ENCODE measurements at places on chromosomes 5 and 9.

GRCh38 chr5:65094279-65094678 lies 325.5 kb downstream of the CWC27 start:
- no peak for DNase-seq

- DNase-seq, result no peak
Observed at GRCh38 chr9:4640027-4640426, 22.1 kb upstream of the PLPP6 start.

DNA sequence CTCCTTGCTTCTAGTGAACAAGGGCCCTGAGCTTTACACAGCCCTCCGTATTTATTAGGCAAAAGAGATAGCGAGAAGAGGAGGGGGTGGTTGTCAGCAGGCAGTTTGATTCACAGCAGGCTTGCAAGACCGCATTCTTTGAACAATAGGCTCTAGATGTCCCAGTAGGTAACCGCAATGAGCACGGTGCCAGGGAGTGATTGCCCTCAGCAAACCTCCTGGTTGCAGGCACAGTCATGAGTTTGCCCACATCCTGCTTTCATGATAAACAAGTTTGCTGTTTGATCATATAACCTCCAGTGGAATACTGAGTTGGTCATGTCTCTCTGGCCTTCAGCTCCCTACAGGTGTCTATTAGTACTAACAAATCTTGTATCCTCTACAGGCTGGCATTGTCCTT lies 66.1 kb downstream of the CACNA1B start:
- DNase-seq, result no peak

GRCh38 chr9:106885451-106885850 lies 22.5 kb downstream of the ZNF462 start:
- no peak for DNase-seq

DNA sequence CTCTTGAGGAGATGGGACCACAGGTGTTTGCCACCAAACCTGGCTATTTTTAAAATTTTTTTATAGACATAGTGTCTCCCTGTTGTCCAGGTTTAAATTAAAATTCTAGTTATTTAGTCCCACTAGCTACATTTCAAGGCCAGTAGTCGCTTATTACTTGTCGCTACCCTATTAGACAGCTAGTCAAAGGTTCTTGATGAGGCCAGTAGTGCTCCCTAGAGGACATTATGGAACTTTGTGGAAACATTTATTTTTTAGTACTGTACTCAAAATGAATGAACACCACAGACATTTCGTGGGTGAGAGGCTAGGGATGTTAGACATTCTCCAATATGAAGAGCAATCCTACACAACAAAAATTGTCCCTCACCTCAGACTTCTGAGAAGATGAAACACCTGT lies 14.4 kb upstream of the GRXCR2 start:
- DNase-seq, result no peak

DNA sequence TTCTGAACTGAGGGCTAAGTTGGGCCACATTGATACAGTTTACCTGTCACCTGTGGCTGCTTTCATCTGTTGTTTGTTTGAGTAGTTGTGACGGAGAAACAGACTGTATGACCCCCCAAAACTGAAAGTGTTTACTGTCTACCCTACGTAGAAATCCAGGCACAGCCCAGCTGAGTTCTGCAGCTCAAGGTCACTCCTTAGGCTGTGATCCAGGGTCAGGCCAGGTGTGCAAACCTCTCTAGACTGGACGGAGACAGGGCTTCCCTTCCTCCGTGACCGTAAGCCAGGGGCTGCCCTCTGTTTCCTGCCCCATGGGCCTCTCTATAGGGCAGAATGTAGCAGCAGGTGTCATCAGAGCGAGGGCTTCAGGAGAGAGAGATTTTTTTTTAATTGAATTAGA lies 207.9 kb upstream of the OTULINL start:
- no peak for DNase-seq

GRCh38 chr5:157747766-157748700 lies 4.5 kb downstream of the LSM11 start:
- no peak for DNase-seq

- no peak for DNase-seq
Observed at GRCh38 chr5:86557920-86558319, 59.8 kb upstream of the COX7C start.

- peak; percentile 80 for DNase-seq
Observed at GRCh38 chr9:130845901-130846481, 10.9 kb downstream of the ABL1 start.

DNA sequence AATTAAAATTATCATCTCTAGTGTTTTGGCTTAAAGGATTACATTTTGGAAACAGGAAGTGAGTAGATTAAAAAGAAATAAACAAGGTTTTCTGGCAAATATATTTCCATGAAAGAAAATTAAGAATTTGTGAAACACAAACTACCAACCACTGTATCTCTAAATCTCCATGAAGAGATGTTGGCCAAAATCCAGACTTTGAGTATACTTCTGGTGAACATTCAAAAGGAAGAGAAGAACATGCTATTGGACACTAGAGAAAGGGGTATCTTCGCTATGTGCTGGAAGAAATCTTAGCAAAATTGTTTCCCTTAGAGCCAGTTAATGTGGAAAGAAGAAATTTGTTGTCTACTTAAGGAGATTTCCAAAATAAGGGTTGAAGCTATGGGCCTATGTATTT lies 710.4 kb upstream of the CTNND2 start:
- no peak for DNase-seq

- DNase-seq, result no peak
Observed at GRCh38 chr5:108167174-108167573, 214.7 kb downstream of the FBXL17 start.

DNA sequence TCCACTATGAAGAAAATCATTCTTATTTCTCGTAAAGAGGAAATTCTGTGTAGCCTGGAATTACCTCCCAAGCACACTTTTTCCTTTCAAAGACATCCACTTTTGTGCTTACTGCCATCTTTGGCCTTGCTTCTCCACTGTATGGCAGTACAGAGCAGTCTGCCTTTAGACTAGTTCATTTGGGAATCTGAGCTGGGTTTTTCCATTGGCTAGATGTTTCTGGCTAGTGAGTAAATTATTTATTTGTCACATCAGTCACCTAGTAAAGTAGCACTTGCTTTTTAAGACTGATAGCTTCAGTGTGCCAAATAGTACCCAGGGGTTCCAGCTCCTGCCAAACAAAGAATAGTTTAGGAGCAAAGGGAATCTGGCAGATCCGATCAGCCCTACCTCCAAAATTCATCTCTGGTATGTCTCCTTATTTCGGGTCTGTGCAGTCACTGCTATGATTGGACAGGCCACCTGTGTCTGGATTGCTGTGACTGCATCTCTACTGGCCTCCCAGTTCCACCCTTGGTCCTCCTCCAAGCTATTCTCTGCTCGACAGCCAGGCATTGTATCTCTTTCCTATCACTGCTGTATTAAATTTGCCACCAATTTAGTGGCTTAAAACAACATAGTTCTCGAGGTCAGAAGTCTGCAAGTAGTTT lies 97.6 kb downstream of the NUDT12 start:
- DNase-seq, result no peak

DNA sequence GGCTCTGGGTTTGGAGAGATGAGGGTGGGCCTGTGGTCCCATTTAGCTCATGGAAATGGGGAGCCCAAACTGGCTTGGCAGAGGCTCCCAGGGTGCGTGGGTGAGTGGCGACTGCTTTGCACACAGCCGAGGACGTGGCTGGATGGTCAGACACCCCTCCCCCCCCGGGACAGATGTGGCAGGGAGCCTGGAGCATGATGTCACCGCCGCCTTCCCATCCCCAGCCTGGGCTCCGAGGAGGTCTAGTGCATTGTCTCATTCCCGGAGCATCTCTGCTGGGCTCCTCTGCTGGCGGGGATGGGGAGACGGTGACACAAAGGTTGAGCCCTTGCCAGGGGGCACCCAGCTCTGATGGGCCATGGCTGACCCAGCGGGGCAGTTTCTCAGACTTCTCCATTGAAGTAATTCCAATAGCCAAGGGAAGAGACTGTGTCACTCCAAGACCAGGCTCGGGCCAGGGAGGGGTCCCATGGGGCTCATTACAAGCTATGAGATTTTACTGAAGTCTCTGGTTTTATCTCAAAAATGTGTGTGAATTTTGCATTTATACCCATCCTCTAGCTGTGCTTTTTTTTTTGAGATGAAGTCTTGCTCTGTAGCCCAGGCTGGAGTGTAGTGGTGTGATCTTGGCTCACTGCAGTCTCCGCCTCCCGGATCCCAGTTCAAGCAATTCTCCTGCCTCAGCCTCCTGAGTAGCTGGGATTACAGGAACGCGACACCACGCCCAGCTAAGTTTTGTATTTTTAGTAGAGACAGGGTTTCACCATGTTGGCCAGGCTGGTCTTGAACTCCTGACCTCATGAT lies 36.1 kb downstream of the HMCN2 start:
- DNase-seq, result peak; percentile 79

DNA sequence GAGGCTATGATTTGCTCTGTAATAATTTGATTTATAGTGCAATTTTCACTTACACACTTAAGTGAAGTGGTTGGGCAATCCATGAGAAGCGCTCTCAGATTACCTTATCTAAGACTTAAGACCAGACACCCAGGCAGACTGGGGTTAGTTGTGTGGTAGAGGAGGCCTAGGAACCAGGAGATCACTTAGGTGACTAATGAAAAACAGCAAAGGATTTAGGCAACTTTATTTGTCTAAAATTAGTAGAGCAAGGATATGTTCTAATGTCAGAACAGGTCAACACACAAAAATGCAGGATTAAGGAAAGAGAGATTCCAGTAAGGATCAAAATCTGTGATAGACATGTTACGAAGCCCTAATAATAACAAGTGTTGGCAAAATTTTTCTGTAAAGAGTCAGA lies 913.8 kb downstream of the TLE1 start:
- no peak for DNase-seq

- no peak for DNase-seq
Observed at GRCh38 chr5:42749020-42749419, 7.6 kb upstream of the CCDC152 start.

DNA sequence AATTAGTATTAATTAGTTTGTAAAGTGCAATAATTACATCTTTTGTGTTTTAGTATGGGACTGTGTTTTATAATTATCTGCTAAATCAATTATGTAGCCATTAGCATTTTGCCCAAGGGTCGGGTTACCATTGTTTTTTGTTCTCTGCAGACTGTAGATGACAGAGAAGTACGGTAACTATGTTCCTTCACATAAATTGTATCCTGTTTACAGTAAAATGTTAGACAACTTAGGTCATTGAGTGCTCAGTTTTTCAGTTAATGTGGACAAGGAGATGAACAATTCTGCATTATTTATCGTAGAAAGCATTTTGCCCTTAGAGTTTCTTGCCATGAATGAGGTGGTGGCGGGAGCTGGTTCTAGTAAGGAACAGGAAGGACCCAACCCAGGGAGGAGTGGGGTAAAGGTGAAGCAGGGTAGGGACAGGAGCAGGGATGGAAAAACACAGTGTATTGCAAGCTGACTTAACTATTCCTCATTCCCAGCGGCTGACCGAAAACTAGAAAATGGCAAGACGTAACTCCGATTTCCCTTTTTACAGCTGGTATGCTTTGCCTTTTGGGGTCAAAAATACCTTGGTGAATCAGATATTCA lies 243.7 kb upstream of the SLC24A2 start:
- no peak for DNase-seq

DNA sequence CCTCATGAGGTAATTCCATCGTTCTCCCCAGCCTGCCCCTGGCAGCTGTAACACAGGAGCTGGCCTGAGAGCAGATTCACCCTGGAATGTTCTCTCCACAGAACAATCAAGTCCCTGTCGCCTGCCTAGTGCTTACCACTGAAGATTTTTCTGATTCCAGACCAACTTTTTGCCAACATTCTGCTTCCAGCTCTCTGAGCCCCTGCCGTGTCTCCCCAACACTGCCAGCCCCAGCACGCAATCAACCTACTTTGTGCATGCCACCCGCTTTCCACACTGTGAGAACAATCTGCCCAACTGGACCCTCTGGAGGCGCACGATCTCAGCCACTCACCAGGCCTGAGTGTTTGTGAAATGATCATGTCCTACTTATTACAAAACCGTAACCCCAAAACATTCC lies 62.6 kb downstream of the PSMB7 start:
- DNase-seq, result no peak

- no peak for DNase-seq
Observed at GRCh38 chr5:59732806-59733205, 160.7 kb downstream of the PDE4D start.

GRCh38 chr5:65141493-65141892 lies 340.2 kb downstream of the ADAMTS6 start:
- no peak for DNase-seq

DNA sequence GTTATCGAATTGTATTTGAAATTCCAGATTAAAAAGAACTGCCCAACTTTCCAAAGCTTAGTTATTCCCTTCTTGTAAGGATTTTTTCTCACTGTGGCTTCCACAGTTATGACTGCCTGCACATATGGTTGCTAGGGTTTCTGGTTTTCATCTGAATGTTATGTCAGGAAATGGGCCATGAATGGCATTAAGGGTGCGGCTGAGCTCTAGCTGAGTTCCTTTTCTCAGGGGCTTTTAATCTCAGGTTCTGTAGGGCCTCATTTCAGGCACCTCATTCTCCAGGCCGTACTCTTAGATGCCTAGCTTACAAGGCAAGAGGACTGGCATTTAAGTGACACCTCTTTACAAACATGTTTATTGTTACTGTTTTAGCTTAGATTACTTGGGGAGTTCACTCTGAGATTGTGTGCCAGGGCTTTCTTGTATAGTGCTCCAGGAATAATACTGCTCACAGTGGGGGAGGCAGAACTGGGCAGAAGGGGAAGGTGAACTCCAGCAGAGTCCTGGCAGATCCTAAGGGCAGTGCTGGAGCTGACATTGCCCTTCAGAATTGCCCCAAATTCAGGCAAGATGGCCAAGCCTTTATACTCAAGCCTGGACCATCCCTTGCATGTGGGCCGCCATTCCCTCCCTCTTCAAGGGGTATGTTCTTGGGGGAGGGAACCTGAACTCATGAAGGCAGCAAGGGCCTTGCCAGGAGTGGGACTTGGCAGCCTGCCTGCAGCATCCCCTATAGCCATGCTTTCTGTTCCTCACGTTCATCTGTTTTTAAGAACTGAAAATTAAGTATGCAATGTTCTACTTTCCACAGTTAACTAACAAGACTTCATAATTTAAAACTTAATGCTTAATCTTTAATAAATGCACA lies 111.5 kb downstream of the KDM4C start:
- no peak for DNase-seq

GRCh38 chr9:4831119-4831518 lies 38.4 kb downstream of the RCL1 start:
- DNase-seq, result no peak

DNA sequence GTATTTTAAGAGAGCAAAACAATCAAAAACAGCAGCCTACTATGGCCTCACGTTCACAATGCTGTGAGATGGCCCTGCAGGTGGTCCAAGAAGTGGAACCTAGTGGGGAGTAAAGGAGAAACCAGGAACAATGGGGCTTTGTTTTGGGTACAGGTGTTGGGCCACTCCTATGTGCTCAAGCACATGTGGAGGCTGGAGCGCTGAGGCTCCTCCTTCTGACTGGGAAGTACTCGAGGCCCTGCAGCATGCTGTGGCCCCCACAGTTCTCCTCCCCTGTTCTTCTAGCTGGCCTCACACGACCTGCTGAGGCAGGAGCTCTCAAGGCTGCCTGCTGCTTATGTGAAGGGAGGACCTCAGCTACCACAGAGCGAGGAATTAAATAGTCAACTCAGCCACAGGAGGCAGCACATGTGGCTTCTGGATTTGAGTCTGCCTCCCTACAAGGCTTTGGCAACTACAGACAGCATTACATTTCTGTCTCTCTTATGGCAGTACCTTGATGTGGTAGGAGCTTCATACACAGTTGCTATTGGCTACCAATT lies 482.3 kb downstream of the SPOCK1 start:
- DNase-seq, result no peak

GRCh38 chr5:134328619-134329018 lies 38.4 kb downstream of the CDKL3 start:
- no peak for DNase-seq

GRCh38 chr9:79615038-79615437 lies 43.3 kb downstream of the TLE4 start:
- no peak for DNase-seq

- DNase-seq, result peak; percentile 15
Observed at GRCh38 chr5:1765141-1765879, 34.3 kb downstream of the MRPL36 start.
